ENCODE measurements at places on chromosomes 1 and 21. TPM values are rescaled to one million over a fixed set of nuclear protein-coding genes. Genes with fewer than 3 reads are reported as not detected.

Gene CNTN2
- not detected for total RNA-seq

Gene C1orf116
- not detected for total RNA-seq

Gene IL20
- not detected for total RNA-seq

Gene SYT6
- total RNA-seq = 0.55 TPM

Gene OR10J1
- total RNA-seq = not detected

Gene SLC37A1
- total RNA-seq = 8.8 TPM

Gene PPIE
- 37.8 TPM for total RNA-seq

Gene SPRR2F
- not detected for total RNA-seq

Gene SDC3
- 12.4 TPM for total RNA-seq

Gene ITGB3BP
- 33.2 TPM for total RNA-seq

Gene CA6
- total RNA-seq = not detected

Gene SLC35D1
- 12.1 TPM for total RNA-seq

GRCh38 chr1:47481936-47482335, 44.1 kb downstream of the FOXD2 start:
- H3K4me3 ChIP-seq = no peak overlapping the region
- H3K27me3 ChIP-seq = no peaks in the 10 kb centered on the region
- H3K36me3 ChIP-seq = no peaks in the 10 kb centered on the region
- H3K27ac ChIP-seq = no peak overlapping the region
- no peak for DNase-seq

DNA sequence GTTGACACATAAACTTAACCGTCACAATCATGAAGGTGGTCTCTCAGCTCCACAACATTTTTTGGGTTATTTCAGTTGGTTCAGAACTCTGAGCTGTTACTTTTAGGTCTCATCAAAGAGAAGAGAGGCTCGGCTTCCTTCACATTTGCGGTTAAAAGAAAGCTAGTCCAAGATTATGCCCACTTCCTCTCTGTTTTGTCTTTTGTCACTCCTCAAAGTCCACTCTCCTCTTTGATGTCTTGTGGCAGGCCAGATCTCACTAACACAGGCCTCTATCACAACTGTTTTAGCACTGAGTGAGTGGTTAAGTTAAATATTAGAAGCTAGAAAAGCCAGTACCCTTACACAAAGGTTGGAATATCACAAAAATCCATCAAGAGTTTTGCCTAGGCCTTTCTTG, 195.7 kb downstream of the FCRL5 start:
- H3K27ac ChIP-seq = no peak overlapping the region
- no peak overlapping the region for H3K4me3 ChIP-seq
- DNase-seq = no peak
- H3K27me3 ChIP-seq = no peaks in the 10 kb centered on the region
- no peaks in the 10 kb centered on the region for H3K36me3 ChIP-seq

DNA sequence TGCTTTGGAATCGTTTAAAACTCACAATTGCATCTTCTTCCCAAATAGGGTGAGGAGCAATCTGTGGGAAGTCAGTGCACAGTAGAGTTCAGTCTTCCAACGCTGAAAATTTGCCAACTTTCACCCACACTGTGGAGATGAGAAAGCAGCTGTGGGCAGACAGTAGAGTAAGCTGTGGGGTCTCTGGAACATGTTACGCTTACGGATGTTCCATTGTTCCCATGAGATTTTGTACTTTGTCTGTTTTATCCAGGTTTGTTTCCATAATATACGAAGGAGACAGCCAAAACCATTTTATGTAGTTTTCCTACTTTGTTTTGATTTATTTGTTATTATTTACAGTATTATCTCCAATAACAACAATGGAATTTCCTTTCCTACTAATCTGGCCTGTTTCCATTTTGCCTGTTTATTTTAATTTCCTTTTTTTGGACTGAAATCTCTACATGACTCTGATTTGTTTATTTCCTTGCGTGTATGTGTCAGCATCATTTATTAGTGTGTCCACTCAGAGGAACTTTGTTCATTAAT, 65.1 kb upstream of the RGL1 start:
- no peaks in the 10 kb centered on the region for H3K27me3 ChIP-seq
- no peak overlapping the region for H3K4me3 ChIP-seq
- no peak for DNase-seq

DNA sequence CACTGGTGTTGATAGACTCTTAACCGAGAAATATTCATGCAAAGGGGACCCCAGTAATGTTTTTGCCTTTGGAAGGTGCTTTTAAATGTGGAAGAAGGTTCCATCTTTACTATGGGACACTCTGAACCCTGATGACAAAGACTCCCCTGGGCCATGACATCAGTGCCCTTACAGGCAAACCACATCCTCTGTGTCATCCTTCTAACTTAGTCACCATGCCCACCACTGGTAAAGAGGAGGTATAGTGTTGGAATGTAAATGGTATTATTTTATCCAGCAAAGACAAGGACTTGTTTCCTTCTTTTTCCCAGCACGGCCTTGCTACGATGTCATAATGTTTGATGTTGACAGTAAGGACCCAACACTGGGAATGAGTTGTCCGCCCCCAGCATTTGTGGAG, 12.6 kb downstream of the METTL13 start:
- DNase-seq = no peak
- no peak overlapping the region for H3K27ac ChIP-seq
- H3K36me3 ChIP-seq = no peaks in the 10 kb centered on the region
- H3K4me3 ChIP-seq = no peak overlapping the region
- no peaks in the 10 kb centered on the region for H3K4me1 ChIP-seq
- H3K27me3 ChIP-seq = no peaks in the 10 kb centered on the region

DNA sequence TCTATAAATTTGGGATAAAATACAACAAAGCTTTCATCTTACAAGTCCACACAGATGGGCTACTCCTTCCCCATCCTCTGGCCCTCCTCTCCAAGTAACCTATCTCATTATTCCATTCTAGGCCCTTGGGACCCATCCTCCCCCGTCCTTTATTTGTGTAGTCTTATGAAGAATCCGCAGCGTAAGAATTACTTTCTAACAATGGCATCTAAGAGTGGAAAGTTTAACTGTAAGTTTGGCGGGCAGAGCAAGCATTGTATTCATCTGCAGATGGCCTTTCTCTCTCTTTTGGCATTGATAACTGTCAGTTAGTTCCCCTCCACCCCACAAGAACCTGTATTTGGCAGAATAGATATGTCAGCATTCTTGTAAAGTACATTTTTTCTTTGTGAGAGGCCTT, 91.9 kb upstream of the TSPAN2 start:
- no peaks in the 10 kb centered on the region for H3K36me3 ChIP-seq
- H3K4me3 ChIP-seq = no peak overlapping the region

DNA sequence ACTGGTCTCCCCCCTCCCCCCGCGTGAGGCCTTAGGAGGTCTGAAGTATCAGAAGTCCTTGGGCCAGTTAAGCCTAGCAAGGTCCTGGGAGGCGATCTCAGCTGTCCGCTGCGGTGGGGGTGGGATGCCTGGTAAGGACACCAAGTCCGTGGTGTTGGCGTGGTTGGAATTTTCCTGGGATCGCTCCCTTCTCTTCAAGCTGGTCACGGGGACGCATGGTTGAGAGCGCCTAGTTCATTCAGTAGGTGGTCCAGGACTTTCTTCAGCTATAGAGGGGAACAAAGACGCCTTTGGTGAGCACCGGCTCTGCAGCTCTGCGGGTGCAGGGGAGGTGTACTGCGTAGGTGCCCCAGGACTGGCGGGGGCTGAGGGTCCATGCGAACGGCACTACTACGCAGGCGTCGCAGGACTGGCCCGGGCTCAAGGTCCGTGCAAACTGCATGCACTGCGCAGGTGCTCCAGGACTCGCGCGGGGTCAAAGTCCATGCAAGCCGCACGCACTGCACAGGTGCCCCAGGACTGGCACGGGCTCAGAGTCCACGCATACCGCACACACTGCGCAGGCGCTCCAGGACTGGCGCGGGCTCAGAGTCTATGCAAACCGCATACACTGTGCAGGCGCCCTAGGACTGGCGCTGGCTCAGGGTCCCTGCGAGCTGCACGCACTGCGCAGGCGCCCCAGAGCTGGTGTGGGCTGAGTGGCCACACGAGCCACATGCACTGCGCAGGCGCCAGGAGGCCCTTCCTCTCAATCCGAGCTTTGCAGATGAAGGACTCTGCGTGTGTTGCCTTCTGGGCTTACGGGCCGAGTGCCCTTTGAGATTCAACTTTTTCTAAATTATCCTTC, 36.6 kb upstream of the HMGN1 start:
- no peaks in the 10 kb centered on the region for H3K27me3 ChIP-seq
- H3K4me1 ChIP-seq = no peaks in the 10 kb centered on the region
- peak; percentile 79 for DNase-seq
- H3K4me3 ChIP-seq = peak overlapping the region; percentile 18
- H3K36me3 ChIP-seq = no peaks in the 10 kb centered on the region

GRCh38 chr1:8170059-8170835, 144.1 kb upstream of the ERRFI1 start:
- H3K4me3 ChIP-seq = no peak overlapping the region
- H3K4me1 ChIP-seq = peaks cover 8% of the 10 kb centered on the region
- DNase-seq = no peak
- peak overlapping the region; percentile 72 for H3K27ac ChIP-seq
- no peaks in the 10 kb centered on the region for H3K27me3 ChIP-seq
- no peaks in the 10 kb centered on the region for H3K36me3 ChIP-seq

- peaks cover 4% of the 10 kb centered on the region for H3K4me1 ChIP-seq
- no peak overlapping the region for H3K27ac ChIP-seq
- H3K27me3 ChIP-seq = no peaks in the 10 kb centered on the region
- H3K36me3 ChIP-seq = no peaks in the 10 kb centered on the region
These were observed 129.2 kb downstream of the ADAMTS1 start for GRCh38 chr21:26715878-26716506.

- H3K4me1 ChIP-seq = no peaks in the 10 kb centered on the region
- no peaks in the 10 kb centered on the region for H3K36me3 ChIP-seq
- H3K27ac ChIP-seq = peak overlapping the region; percentile 95
These were observed 207 bp upstream of the SVBP start for GRCh38 chr1:42817440-42817767.

- no peak overlapping the region for H3K4me3 ChIP-seq
- H3K36me3 ChIP-seq = no peaks in the 10 kb centered on the region
- DNase-seq = no peak
- H3K27me3 ChIP-seq = no peaks in the 10 kb centered on the region
- H3K27ac ChIP-seq = no peak overlapping the region
These were observed 119.4 kb downstream of the SIPA1L2 start for GRCh38 chr1:232510367-232511110.

DNA sequence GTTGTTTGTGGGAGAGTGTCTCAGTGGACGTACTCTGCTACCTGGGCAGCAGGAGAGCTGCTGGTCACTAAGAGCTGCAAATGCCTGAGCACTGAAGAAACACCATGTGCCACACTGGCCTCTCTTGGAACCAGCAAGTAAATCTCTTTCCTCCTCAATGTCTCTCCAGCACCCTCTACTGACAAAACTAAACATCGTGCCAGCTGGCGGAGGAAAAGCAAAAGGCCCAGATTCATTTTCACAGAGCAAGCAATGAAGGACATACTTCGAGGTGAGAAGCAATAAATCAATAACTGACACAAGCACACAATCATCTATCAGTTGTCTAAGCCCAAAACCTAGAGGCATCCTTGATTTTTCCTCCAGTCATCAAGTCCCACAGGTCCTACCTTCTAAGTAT, 78.1 kb downstream of the RERE start:
- H3K27me3 ChIP-seq = no peaks in the 10 kb centered on the region
- H3K36me3 ChIP-seq = no peaks in the 10 kb centered on the region
- no peaks in the 10 kb centered on the region for H3K4me1 ChIP-seq
- no peak for DNase-seq

- H3K36me3 ChIP-seq = no peaks in the 10 kb centered on the region
- no peaks in the 10 kb centered on the region for H3K27me3 ChIP-seq
These were observed 189.0 kb downstream of the URB2 start for GRCh38 chr1:229815076-229815475.

- DNase-seq = no peak
- no peaks in the 10 kb centered on the region for H3K36me3 ChIP-seq
- no peaks in the 10 kb centered on the region for H3K27me3 ChIP-seq
These were observed 64.8 kb upstream of the IGSF5 start for GRCh38 chr21:39680216-39680615.

DNA sequence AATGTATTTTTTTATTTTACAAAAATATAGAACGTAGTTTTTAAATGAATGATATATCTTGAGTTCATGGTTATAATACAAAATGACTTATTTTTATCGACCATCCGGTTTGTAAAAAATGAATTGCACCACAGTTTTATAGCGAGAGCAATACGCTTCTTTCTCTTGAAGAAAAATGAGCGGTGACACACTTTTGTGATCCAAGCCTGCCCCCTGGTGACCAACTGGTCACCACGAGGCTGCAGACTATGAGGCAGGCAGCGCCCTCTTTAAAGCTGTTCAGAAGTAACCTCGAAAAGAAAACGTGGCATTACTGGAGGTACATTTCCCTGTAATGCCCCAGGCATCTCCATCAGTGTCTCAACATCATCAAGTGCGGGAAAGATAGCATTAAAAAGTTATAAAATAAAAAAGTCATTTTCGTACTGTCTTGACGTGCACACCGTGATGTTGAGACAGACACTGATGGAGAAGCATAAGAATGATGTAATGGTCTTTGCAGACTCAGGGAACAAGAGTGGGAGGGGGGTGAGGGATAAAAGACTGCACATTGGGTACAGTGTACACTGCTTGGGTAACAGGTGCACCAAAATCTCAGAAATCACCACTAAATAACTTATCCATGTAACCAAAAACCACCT, 734.2 kb upstream of the ADAMTS5 start:
- H3K4me3 ChIP-seq = no peak overlapping the region
- H3K27me3 ChIP-seq = no peaks in the 10 kb centered on the region
- H3K4me1 ChIP-seq = no peaks in the 10 kb centered on the region
- peak; percentile 90 for DNase-seq

DNA sequence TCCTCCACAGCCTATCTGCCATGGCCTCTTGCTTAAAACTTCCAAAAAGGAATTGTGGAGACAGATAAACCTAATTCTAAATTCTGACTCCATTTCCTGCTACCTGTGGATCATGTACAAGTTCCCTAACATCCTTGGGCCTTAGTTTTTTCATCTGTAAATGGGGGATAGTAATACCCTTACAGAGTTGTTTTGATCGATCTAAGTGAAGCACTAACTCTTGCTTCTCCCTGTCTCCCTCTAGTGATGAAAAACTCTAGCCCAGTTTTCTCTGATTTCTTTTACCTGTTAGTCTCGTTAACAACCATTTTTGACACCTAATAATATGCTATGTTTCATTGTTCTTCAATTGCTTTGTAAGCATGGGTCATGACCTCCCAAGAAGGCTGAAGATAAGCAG, 65.9 kb downstream of the TM2D1 start:
- no peaks in the 10 kb centered on the region for H3K27me3 ChIP-seq
- no peak overlapping the region for H3K27ac ChIP-seq
- H3K4me3 ChIP-seq = no peak overlapping the region
- no peaks in the 10 kb centered on the region for H3K36me3 ChIP-seq
- no peaks in the 10 kb centered on the region for H3K4me1 ChIP-seq

GRCh38 chr1:158998781-158999161, 10.9 kb upstream of the IFI16 start:
- H3K36me3 ChIP-seq = no peaks in the 10 kb centered on the region
- peak overlapping the region; percentile 56 for H3K4me3 ChIP-seq
- H3K27ac ChIP-seq = peak overlapping the region; percentile 92
- DNase-seq = peak; percentile 62
- no peaks in the 10 kb centered on the region for H3K4me1 ChIP-seq
- H3K27me3 ChIP-seq = no peaks in the 10 kb centered on the region
